ENCODE measurements at places on chromosomes 1 and 21.

GRCh38 chr21:31594726-31595125, 64.8 kb upstream of the SOD1 start:
- no peak for DNase-seq

GRCh38 chr1:109975718-109976117, 8.8 kb upstream of the AHCYL1 start:
- DNase-seq: no peak

- DNase-seq: no peak
Measured at GRCh38 chr1:45378184-45378583, 37.9 kb upstream of the MUTYH start.

DNA sequence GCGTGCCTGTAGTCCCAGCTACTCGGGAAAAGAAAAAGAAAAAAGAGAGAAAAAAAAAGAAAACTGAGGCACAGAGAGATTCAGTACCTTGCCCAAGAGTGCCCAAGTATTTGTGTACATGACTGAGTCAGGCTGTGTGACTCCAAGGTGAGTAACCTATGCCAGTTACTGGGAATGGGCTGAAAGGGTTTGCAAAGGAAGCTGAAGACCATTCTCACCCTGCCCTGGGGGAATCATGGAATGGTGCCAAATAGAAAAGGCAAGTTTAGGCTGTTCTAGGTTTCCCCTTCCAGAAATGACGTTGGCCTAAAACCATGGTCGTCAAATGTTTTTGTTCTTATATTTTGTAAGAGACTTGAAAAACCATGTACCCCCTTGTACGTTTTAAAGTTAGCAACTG, 37.9 kb upstream of the LRIG2 start:
- no peak for DNase-seq

DNA sequence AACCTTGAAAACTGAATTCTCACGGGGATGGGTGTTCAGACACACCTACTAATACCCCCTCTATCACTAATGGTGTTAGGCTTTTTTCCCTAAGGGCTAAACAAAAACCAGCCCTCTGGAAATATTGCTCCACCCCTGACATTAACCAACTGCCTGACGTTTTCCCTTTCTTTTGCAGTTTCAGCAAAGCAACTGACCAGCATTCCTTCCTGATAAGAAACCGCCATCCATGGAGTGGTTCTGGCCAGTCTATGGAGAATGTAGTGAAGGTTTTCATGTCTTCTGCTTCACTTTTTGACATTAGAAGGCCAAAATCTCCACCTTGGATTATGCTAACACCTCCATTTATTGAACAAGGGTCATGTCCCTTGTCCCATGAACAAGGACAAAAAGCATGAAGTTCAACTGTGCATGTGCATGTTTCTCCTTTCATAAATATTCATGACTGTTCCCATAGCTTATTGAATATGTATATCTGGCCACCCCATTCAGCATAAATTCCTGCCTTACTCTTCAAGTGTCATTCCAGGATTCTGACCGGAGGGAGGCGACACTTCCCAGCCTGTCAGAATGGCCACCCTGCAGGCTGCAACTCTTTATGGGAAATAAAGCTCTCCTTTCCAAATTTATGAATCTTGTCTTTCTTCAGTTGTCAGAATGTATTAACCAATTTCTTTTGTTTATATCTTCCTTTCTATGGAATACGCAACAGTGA, 314.3 kb downstream of the HHIPL2 start:
- DNase-seq: no peak

GRCh38 chr1:117581391-117581943, 24.4 kb upstream of the TENT5C start:
- DNase-seq: no peak

- DNase-seq: no peak
Measured at GRCh38 chr1:226381226-226381998, 26.5 kb downstream of the PARP1 start.

DNA sequence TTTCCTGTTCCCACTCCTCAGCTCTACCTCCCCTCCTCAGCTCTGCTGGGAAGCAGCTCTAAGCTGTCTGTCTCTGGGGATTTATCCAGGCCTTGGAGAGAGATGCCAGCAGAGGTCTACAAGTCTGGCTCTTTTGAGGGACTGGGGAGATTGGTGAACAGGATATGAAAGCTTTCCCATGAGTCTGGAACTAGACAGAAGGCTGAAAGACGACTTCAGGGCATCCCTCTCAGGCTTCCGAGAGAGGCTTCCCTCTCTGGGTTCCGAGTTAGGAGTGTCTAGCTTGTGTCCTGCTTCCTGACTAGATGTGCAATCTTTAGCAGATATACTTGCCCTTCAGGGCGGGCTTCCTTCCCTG, 733 bp downstream of the TMEM35B start:
- DNase-seq: no peak

DNA sequence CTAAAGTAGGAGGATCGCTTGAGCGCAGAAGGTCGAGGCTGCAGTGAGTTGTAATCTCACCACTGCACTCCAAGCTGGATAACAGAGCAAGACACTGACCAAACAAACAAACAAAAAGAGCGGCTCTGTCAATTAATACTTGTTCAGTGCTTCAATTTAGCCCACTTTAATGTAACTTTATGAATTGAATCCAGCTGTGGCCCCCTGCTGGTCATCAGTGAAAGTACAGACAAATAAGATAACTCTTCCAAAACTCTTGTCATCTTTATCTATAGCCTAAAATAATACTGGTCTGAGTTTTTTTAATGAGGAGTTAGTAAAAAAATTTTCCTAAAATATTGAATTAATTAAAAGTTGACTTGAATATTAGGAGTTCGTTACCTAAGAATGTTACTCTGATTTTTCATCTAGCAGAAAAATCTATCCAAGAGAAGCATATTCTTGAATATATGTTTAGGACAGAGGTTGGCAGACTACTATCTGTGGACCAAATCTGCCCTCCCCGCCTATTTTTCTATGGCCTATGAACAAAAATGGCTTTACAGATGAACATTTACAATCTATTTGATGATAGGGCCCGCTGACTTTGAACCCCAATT, 26.1 kb downstream of the ATP5PF start:
- peak; percentile 47 for DNase-seq

DNA sequence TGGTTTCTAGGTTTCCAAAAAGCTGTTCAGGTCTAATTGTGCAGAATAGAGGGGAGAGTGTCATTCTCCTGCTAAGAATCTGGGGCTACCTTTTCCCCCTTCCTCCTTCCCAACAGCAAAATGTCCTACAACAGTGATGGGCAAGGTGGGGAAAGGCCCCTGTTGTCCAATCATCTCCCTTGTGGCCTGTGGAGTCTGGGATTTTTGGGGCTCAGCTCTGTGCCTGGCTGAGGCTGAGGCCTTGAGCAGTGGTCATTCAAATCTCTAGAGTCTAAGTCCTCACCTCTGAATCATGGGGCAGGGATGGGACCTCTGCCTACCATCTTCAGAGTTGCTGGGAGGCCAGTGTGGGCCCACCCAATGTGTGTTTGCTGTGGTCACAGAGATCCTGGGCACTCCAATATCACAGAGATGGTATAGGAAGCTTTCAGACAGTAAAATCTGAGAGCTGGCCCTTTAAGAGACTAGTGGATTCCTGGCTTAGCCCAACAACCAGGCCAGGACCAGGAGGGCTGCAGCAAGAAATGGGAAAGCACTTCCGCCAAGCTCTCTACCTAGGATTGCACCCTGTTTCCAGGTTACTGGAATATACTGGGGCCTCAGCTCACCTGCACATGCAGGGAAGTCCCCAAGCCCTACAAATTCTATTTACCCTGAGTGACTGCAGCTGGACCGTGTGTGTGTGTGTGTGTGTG, 28.5 kb upstream of the TENT5C start:
- DNase-seq: no peak

DNA sequence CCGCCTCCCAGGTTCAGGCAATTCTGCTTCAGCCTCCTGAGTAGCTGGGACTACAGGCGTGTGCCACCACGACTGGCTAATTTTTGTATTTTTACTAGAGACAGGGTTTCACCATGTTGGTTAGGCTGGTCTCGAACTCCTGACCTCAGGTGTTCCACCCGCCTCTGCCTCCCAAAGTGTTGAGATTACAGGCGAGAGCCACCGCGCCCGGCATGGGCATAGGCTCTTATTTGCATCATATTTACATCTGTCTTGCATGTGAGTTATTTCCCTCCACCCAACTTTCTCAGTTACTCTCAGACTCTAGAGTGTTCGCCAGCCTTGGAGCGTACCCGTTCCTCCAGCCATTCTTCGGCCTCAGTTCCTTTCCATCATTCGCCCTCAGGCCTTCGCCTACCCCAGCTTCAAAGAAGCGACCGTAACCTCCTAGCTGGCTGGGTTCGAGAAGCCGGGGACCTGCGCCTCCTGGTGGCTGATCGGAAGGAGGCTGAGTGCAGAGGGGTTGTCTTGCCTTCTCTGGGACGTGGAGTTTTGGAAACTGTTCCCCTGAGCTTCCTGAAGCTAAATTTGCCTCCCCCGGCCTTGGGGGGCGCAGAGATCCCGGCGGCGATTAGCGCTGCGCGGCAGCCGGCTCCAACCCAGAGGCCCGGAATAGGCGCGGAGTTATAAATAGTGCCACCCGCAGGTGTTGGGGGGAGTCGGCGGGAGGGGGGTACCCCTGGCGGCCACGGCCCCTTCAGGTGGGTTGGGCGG, 3.6 kb upstream of the ZBTB7B start:
- peak; percentile 65 for DNase-seq

DNA sequence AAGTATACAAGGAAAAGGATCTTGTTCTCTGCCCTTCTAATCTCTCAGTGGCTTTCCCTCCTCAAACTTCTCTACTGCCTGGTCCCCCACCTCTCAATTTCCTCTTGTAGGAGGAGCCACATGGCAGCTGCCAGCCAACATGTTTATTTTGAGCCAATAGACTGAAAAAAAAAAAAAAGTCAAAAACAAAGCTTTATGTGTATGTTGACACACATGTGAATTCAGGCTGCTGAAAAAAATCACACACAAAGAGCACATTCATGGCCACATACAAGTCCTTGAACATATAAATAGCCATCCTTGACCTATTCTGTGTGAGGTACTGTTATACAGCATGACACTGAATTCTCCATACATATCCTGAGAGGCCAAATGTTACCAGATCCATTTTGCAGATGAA, 3.7 kb downstream of the PTPN14 start:
- no peak for DNase-seq

GRCh38 chr1:26029864-26030481, 8.4 kb downstream of the EXTL1 start:
- DNase-seq: no peak

DNA sequence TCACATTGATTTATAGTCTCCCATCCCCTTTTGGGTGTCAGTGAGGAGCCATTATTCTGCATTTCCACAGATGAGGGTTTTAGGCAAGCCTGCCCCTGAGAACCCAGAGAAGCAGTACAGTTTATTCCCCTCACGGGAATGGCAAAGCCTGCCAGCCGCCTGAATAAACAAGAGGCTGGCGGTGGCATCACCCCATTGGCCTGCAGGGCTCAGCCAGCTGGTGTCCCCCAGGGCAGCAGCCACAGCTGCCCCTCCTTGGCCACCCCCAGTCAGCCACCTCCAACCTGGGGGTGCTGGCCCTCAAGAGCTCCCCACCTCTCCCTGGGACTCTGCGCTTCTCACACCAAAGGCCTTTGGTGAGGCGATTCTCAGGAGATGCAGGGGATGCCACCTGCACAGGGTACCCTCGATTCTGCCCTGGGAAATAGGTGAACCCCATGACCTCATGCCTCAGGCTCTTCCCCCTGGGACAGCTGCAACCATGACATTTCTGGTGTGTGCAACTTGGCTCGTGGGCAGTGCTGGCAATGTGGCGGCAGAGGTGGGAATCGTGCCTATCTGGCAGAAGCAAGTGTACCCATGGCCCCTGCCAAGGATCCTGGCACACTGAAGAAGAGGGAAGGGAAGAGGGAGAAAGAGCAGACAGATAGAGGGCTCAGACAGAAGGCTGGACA, 14.0 kb downstream of the OLFML2B start:
- DNase-seq: no peak

DNA sequence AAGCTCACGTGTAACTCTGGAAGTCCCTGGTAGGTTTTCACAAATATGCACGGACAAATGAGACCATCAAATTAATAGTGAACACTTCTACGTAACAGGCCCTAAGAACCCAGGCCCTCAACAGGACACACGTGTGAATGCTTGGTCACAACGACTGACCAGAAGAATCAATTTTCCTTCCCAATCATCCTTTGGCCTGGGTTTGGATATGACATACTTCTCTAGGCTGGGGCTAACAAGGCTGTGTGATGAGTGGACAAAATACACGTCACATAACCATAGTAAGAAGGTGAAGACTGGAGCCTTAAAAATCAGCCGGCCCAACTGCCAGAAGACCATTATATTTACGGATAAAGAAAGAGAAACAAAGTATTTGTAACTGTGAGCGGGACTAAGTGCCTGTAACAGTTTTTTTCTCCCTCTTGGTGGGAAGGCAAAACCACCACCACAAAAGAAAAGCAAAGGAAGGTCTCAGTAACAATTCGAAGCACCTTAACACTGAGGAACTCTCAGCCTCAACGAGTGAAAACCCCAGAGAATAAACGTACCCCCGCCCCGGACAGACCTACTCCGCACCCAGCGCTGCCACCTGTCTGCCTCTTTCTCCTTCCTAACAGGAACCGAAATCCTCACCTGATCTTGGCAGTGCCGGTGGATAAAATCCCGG, 450 bp downstream of the SDE2 start:
- no peak for DNase-seq

DNA sequence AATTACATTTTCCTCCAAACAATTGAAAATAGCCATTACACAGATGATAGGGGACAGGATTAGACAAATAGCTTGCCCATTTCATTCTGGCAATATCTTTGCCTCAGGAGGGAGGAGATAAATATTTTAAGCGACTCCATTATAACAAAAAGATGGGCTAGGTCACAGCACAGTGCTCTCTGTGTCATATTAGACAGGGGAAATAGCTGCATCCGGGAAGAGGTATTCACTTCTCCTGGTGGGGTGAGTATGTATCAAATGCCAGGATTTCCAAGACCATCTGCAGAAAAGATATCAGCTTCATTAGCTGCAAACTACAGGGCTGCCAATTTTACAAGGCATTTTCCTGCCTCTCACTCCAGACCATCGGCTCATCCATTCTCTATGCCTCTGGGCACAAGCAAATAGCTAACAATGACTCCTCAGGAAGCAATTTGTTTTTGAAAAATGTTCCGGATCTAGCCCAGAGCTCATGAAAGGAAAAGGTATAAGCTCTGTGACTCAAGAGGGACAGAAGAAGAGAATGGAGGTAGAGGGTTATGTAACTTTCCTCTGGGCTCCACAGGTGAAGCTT, 41.9 kb upstream of the ANGPTL7 start:
- DNase-seq: no peak

DNA sequence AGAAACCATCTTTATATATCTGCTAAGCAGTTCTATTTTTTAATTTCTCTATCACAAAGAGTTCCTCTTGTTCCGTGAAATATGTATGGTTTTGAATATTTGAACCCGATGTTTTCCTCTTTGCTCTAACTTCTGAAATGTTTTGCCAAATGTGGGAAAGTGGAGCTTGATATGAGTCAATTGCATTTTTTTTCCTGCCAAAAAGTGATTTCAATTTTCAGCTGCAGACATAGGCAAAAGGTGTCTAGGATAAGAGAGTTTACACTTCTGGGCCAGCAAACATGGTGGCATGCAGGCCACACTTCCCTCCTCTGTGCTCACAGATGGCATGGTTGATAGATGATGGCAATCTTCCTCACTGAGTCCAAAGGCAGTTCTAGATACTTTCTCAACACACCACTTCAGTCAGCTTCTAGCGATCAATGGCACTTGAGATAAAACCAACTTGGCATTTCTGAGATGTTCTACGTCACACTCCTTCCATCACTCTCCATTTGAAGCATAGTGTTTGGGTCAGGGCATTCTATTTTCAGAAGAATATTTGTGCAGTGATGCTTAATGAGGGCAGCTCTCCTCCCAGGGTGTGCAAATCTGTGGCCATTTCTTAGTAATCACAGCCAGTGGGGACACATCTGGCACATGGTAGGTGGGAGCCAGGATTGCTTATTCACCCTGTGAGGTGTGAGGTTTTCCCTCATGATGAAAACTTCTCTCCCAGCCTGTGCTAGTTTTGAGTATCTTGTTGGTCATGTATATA, 54.4 kb upstream of the SCAF4 start:
- no peak for DNase-seq

Data from CD4-positive, alpha-beta memory T cell (primary cell).